ENCODE measurements at places on chromosomes 3 and 15.

GRCh38 chr15:92243227-92243626 lies 150.5 kb upstream of the ST8SIA2 start:
- no peak for DNase-seq

GRCh38 chr15:79977431-79978054 lies 6.5 kb upstream of the BCL2A1 start:
- DNase-seq: no peak

GRCh38 chr15:76147906-76148570 lies 88.3 kb downstream of the TMEM266 start:
- DNase-seq: peak; percentile 70

GRCh38 chr15:27427276-27427675 lies 456.3 kb downstream of the GABRG3 start:
- DNase-seq: no peak

GRCh38 chr15:91956026-91956723 lies 102.7 kb downstream of the SLCO3A1 start:
- no peak for DNase-seq

DNA sequence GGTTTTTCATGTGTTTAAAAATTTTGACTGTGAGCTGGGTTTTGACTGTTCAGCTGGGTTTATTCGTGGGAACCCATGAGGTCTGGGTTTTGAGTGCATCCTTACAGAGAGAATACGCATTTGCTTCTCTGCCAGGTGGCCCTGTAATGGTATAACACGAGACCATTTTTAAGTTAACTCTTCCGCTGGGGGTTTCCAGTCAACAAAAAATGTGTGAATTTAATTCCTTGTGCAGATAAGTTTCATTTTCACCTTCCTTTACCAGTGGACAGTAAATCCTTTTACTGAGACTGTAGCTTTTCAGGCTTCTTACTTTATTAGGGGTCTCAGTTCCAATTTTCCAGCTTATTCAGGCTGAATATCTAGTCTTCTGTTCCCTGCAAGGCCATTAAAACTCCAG lies 149.6 kb downstream of the OPA1 start:
- no peak for DNase-seq

GRCh38 chr3:173529062-173529711 lies 131.6 kb downstream of the NLGN1 start:
- no peak for DNase-seq

- no peak for DNase-seq
Observed at GRCh38 chr3:40073310-40074007, 236.0 kb upstream of the EIF1B start.

DNA sequence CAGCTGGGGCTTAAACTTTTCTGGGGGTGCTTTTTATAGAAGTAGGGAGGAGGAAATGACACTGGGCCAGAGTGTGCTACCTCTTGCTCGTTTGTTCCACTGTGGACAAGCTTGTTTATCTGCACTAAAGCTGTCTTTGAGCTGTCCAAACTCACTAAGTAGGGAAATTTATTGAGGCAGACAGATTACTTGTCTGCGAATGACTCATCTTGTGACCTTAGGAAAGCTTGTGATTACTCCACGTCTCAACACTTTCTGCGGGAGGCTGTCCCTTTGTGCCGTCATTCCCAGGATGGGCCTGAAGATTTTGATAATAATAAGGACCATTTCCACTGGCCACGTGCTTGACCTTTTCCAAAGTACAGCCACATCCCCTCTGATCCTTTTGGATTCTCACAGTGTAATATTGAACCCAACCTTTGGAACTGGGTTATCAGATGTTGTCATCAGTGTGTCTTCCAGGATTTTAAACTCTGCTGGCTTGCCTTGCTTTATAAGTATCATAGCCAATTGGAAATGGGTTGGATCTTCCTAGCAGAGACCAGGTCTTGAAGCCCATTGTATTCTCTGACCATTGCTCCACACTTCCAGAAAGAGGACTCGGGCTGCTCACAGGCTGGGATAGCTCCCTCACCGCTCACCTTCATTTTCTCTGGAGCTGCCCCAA lies 84.7 kb downstream of the AGBL1 start:
- DNase-seq: no peak

DNA sequence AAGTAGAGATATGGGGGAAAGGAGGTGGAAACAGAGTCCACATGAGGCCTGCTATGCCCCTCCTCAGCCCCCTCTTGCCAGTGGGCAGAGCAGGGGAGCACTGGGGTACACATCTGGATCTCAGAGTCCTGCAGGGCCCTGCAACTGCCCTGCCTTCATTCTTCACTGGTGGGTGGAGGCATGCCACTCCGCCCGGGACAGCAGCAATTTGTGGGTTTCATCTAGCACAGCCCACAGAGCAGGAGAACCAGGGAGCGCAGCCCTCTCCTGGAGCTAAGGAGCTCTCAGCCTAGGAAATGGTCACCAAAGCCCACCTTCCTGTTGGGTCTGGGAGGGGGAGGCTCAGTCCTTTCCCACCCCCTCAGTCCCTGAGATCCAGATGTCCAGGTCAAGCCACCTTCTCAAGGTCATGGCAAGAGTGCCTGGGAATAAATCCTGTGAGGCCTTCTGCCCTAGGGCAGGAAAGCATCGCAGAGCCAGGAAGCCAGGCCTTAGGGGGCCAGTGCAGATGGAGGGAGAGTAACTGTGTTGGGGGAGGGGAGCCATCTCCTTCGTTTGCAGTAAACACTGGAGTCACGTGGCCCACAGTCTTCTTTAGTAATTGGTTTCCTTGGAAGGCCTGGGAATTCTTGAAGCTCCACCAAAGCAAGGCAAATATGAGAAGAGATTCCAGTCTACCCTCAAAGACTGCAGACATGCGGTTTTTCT lies 31.0 kb downstream of the ANP32A start:
- no peak for DNase-seq

- DNase-seq: peak; percentile 16
Observed at GRCh38 chr15:76866716-76867321, 38.3 kb downstream of the SCAPER start.

- no peak for DNase-seq
Observed at GRCh38 chr3:114721864-114722263, 425.2 kb downstream of the ZBTB20 start.

DNA sequence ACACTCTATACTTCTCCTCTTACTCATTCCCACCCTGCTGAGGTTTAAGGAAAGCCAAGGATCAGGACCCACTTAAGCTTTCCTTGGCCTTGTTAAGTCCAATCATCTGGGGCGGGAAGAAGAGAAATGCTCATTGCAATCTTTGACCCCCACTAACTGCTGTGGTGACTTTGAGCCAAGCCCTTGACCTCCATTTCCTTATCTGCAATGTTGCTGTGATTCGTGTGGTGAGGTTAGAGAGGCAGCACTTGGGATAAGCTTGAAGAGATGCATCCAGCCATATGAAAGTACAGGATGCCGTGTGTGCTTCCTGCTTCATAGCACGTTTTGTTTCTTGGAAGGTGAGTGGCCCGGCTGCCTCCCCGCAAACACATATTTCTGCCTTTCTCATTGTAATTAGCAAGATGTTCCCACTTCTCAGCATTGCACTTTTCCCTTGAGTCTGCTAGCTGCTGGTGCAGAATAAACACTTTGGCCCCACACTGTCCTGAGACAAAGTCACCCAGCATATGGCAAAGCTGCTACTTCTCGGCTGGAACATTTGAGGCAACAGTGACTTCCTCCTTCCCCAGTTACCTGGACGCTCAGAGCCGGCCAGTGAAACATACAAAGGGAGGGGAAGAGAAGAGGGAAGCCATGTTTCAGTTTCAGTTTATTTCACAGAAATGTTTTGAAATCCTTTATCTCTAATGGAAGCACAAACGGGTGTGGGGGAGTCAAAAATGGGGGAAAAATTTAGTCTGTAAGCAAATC lies 10.5 kb upstream of the NUDT16 start:
- no peak for DNase-seq

GRCh38 chr15:25899870-25900269 lies 36.7 kb upstream of the ATP10A start:
- DNase-seq: no peak

DNA sequence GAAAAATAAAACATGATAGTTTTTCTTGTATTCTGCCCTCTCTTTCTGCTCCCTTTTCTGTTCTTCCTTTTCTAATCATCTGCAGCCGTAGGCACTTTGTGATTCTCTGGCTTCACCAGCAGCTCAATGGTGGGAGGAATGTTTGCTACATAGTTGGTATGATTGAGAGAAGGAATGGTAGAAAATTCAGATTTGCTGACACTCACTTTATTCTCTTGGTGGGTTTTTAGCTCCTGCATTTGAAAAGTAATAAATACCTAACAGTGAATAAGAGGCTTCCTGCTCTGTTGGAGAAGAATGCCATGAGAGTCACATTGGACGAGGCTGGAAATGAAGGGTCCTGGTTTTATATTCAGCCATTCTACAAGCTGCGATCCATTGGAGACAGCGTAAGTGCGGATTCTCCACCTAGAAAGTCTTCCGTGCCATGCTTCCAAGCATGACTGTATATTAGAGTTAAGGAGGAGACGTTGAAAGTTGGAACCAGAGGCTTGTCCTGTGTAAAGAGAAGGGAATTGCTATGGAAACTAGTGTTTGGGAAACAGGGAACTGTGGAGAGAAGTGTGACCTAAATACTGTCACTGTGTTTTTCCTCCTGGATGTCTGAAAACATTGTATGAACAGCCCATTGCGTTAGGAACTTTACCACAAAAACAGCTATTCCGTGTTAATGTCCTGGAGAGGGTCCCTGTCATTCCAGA lies 148.9 kb downstream of the ITPR1 start:
- no peak for DNase-seq

DNA sequence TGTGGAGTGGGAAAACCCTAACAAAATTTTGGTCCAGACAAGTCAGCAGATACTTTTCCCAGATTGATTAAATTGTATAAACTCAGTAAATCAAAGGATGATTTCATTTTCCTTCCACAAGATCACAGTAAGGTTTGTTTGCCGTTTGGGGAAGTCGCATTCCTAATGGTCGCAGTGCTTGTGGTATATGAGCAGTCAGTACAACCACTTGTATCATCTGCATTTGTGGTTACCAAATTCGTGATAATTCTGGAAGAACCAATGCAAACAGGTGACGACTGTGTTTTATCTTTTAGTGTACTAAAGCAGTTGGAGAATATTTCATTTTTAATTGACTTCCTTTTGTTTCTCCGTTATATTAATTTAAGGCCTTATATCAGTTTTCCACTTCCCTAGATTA lies 100.0 kb upstream of the CNTN6 start:
- no peak for DNase-seq

- no peak for DNase-seq
Observed at GRCh38 chr3:176147251-176147650, 1050.0 kb downstream of the TBL1XR1 start.

DNA sequence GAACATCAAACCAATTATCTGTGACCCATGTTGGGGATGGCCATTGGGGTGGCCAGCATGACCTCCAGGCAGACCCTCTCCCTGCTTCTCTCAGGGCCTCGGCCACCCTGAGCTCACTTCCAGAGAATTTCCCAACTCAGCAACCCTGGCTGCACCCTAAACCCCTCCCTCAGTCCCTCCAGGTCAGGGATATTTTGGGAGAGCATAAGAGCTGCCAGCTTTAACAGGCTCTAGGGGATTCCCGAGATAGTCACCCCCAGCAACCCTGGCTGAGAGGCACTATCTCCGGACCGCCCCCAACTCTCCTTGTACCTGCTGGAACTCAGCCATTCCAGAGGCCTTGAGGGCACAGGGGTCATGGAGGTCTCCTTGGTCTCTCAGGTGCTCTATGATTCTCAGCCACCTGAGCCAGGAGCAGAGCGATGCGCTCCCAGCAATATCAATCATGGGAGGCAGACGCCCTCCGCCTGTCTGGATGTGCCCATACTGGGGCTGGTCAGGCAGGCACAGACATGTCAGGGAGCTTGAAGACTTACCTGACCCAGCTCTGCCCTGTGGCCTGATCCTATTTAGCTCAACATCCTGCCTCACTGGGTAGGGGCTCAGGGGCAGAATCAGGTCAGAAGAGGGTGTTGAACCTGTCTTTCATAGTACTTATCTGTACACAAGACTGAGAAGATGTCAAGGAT lies 34.9 kb upstream of the CILP start:
- no peak for DNase-seq

GRCh38 chr3:10280177-10280529 lies 12.6 kb downstream of the GHRL start:
- DNase-seq: no peak

GRCh38 chr3:100103558-100104441 lies 10.5 kb downstream of the FILIP1L start:
- DNase-seq: no peak

- no peak for DNase-seq
Observed at GRCh38 chr3:155555479-155556060, 189.3 kb downstream of the PLCH1 start.

DNA sequence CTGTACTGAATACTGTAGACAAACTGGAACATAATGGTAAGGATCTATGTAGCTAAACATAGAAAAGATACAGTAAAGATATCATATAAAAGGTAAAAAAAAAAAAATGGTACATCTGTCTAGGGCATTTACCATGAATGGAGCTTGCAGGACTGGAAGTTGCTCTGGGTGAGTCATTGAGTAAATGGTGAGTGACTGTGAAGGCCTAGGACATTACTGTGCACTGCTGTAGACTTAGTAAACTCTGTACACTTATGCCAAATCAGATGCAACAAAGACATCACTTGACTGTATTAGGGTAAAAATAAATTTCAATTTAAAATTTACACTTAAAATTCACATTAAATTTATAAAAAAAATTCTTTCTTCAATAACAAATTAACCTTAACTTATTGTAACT lies 281.3 kb upstream of the LMCD1 start:
- DNase-seq: no peak

DNA sequence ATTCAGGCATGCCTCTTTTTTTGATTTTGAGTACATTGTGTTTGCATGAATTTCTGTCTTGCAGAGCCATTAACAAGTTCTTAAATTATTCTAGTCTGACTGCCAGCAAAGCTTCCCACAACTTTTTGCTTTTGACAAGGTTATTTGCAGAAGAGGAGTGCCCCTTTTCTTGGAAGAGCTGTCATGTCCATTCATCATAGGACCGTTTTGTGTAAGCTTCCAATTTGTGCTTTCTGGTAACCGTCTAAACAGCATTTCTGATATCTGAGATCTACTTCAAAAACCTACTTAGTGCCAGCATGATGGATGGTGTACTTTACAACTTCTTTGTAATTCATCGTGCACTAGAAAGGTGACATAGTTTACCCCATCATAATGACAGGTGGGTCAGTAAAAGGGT lies 379.7 kb downstream of the NAALADL2 start:
- no peak for DNase-seq

- no peak for DNase-seq
Observed at GRCh38 chr15:33746203-33746602, 222.1 kb upstream of the CHRM5 start.

- DNase-seq: no peak
Observed at GRCh38 chr3:157067114-157067513, 92.8 kb downstream of the CCNL1 start.

GRCh38 chr3:197540961-197541377 lies 14.8 kb downstream of the BDH1 start:
- no peak for DNase-seq

GRCh38 chr3:11035757-11036505 lies 43.4 kb downstream of the SLC6A1 start:
- DNase-seq: no peak

DNA sequence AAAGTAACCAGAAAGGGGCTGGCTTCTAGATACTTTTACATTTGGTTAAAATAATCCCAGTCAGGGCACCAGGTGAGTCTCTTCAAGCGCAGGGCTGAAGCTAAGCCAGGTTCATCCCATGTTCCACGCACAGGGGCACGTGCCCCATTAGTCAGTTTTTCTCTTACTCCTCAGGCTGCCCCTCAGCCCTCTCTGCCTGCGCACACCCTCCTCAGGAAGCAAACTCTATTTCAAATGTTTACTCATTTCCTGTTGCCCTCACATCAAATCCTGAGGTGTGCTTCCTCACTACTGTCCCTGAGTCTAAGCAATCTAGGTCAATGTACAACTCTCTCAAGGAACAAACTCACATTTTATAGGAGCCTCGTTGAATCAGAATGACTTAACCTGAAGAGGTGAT lies 48.5 kb downstream of the THBS1 start:
- peak; percentile 61 for DNase-seq

Measured in stimulated activated CD4-positive, alpha-beta T cell treated with anti-CD3 and anti-CD28 coated beads, Interleukin-4, amount 100 ng/mL, for 24 hours (primary cell).